ENCODE measurements at places on chromosomes 11 and 22.

DNA sequence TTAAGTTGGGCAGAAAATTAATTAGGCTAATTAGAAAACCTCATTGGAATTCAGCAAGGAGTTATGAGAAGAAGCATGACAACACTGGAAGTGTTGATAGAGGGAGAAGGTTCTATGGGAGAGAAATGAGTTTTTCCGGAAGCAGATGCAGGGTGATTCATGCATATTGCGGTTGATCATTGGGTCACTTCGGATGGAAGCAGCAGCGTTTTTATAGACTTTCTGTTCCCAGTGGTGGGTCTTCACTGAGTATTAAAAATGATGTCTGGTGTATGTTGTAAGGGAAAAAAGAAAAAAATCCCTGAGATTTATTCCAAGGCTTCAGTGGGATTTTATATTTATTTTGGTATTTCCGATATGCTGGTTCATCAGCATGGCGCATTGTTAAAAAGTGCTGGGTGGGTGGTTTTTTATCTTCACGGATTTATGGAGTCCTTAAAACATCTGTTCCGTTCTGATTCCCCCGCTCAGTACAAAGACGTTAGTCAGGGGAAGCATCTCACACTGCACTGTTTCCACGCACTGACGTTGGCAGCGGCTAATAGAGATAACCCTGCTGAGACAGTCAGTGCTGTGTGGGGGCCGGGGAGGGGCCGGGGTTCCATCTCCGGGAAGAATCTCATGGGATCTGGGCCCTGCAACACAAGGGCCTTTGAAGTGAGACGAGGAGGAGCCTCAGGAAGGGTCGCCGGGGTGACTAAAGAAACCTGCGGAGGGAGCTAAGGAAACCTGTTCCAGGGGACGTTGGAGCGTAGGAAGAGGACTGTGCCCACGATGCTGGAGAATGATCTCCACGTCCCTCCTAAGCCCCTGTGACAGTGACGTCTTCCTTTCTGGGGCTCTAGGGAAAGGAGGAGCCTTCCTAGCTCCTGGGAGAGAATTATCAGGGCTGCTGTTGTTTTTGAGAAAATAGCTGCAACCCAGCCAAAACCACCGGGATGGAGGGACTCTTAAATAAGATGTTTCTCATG is 390.0 kb downstream of the NTM start:
- H3K4me3 ChIP-seq: no peak overlapping the region
- H3K27ac ChIP-seq: no peak overlapping the region
- H3K27me3 ChIP-seq: no peaks in the 10 kb centered on the region

DNA sequence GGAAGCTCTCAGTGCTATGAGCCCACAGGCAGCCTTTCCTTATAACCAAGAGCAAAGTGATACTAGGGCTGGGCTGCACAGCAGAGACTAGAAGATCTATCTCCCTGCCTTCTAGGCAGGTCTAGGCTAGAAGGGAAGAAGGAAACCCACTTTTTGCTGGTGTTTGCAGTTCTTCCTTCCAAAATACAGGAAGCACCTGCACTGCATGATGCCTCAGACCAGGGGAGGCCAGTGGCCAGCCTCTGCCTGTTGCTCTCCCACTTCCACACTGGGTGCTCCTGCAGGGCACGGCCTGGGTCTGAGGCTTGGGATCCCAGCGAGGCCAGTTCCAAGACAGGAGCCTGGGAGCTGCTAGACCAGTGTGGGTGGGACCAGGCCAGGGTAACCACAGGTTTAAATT is 6.0 kb upstream of the UCP3 start:
- no peak overlapping the region for H3K4me3 ChIP-seq
- peaks cover 69% of the 10 kb centered on the region for H3K36me3 ChIP-seq
- H3K4me1 ChIP-seq: peaks cover 72% of the 10 kb centered on the region
- DNase-seq: no peak
- H3K27ac ChIP-seq: no peak overlapping the region
- no peaks in the 10 kb centered on the region for H3K27me3 ChIP-seq

GRCh38 chr11:110757962-110758755 is 45.9 kb upstream of the ARHGAP20 start:
- no peaks in the 10 kb centered on the region for H3K4me1 ChIP-seq
- no peak for DNase-seq
- H3K4me3 ChIP-seq: no peak overlapping the region
- H3K27me3 ChIP-seq: peaks cover 16% of the 10 kb centered on the region
- H3K36me3 ChIP-seq: no peaks in the 10 kb centered on the region

DNA sequence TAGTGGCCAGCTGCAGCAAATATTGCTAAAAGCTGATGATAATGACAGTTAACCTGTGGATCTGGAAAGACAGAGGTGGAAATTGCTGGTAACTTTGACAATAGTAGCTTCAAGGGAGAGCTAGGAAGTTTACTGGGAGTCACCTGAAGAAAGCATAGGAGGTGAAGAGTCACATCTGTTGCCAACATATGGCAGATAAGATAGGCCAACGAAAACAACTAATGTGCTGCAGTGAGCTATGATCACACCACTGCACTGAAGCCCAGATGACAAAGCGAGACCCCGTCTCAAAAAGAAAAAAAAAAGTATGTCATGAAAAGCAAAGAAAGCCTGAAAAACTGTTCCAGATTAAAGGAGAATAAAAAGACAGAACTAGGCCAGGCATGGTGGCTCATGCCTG is 4.3 kb upstream of the PRDM10 start:
- no peak overlapping the region for H3K27ac ChIP-seq
- H3K4me3 ChIP-seq: no peak overlapping the region
- DNase-seq: no peak
- H3K27me3 ChIP-seq: no peaks in the 10 kb centered on the region
- peaks cover 14% of the 10 kb centered on the region for H3K4me1 ChIP-seq
- peaks cover 6% of the 10 kb centered on the region for H3K36me3 ChIP-seq

- H3K4me3 ChIP-seq: no peak overlapping the region
- DNase-seq: no peak
- peaks cover 18% of the 10 kb centered on the region for H3K27me3 ChIP-seq
- peaks cover 15% of the 10 kb centered on the region for H3K4me1 ChIP-seq
- H3K36me3 ChIP-seq: no peaks in the 10 kb centered on the region
Measured at GRCh38 chr11:108628326-108628725, 34.8 kb upstream of the EXPH5 start.

DNA sequence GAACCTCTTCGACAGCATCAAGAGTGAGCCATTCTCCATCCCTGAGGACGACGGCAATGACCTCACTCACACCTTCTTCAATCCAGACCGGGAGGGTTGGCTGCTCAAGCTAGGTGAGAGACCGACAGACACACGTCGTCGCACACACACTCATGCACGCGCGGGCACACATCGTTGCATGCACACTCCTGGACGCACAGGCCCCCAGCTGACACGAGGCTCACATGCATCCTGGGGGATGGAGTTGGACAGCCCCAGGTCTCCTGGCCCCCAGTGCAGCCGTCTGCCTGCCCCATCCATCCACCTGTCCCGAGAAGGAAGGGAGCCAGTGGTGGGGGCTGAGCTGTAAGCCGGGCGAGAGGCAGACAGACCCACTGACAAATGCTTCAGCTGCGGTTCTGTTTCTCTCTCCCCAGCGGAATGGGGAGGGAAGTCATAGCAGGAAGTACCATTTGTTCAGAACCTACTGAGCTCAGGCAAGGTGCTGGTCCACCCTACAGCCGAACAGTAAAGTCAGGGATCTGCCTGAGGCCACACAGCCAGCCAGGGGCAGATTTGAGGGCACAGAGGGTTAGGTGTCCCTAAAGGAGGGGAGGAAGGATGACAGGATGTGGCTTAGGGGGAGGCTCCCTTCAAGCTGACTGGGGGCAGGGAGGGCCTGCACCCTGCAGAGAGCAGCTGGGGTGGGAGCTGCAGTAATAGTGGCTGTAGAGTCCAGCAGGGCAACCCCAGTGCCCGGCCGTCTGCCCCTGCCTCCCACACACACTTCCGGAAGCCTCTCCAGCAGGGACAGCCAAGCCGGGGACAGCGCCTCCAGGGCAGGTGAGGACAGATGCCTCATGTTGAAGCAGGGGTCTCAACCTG is 27.1 kb downstream of the CYTH4 start:
- H3K27ac ChIP-seq: peak overlapping the region; percentile 85
- peaks cover 43% of the 10 kb centered on the region for H3K36me3 ChIP-seq
- H3K27me3 ChIP-seq: no peaks in the 10 kb centered on the region
- DNase-seq: peak; percentile 65
- peaks cover 84% of the 10 kb centered on the region for H3K4me1 ChIP-seq

- no peak overlapping the region for H3K4me3 ChIP-seq
- H3K27ac ChIP-seq: no peak overlapping the region
- no peaks in the 10 kb centered on the region for H3K4me1 ChIP-seq
- DNase-seq: no peak
- no peaks in the 10 kb centered on the region for H3K36me3 ChIP-seq
- H3K27me3 ChIP-seq: peaks cover 46% of the 10 kb centered on the region
Measured at GRCh38 chr11:101881586-101881985, 33.2 kb upstream of the CEP126 start.

- H3K4me3 ChIP-seq: no peak overlapping the region
- H3K27me3 ChIP-seq: peaks cover 3% of the 10 kb centered on the region
- no peak for DNase-seq
- H3K36me3 ChIP-seq: no peaks in the 10 kb centered on the region
- H3K27ac ChIP-seq: no peak overlapping the region
Measured at GRCh38 chr11:79066456-79067351, 374.1 kb downstream of the TENM4 start.

DNA sequence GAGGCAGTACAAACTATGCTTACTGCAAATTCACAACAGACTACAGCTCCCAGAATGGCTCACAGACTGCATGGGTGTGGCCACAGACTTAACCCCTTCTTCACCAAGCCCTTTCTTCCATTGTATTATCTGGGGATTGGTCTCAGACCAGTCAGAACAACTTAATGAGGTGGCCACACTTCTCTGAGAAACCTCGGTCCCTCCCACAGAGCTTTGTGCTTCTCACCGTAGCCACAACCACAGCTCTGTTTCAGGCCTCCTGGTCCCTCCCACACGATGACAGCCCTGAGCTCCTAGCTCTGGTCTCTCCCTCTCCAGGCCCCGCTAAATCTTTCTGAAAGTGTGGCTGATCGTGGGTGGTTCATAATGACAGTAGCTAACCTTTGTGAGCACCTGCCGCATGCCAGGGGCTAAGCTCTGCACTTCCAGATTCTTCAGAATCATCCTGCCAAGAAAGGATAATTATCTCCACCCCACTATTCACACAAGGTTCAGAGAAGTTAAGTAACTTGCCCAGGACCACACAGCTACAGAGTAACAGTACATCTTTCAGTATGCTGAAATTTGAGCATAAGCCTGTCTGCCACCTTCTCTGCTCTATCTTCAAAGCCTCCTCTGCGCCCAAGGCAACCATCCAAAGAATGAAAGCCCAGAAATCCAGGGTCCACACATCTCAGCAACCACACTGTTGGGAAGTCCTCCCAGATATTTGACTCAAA is 5.4 kb downstream of the PDE2A start:
- no peak overlapping the region for H3K4me3 ChIP-seq
- no peaks in the 10 kb centered on the region for H3K36me3 ChIP-seq
- peak; percentile 48 for DNase-seq
- H3K27ac ChIP-seq: peak overlapping the region; percentile 30

DNA sequence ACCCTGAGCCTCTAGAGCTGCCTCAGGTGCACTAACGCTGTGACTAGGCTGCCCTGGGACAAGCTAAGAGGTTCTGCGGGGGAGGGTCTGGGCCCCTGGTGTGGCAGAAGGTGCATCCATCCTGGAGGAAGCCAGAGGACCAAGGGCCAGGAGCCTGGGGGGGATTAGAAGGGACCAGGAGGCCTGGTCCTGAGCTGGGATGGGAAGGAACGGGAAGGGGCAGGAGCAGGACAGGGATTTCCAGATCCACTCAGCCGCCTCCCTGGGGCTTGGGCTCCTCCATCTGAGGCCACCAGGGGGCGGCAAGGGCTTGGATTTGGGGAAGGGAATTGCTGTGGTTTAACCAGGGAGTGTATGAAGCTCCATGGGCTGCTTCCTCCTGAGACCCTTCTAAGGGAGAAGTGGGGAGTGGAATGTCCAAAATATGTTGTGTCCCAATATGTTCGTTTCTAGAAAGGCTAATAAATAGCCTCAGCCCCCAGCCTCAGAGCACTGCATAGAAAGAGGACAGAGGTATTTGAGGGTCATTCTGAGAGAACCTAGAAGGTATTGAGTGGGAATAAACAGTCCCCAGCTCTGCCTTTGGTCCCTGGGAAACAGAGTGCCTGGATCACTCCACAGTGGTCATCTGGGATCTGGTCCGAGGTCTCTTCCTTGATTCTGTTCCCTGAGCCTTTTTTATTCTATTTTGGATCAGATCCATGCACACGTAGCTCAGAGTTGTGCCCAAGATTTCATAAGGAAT is 17.4 kb upstream of the PRAME start:
- peaks cover 7% of the 10 kb centered on the region for H3K27me3 ChIP-seq
- DNase-seq: peak; percentile 52
- no peak overlapping the region for H3K27ac ChIP-seq
- H3K4me3 ChIP-seq: no peak overlapping the region

- H3K27ac ChIP-seq: no peak overlapping the region
- H3K4me1 ChIP-seq: no peaks in the 10 kb centered on the region
- DNase-seq: no peak
- peaks cover 7% of the 10 kb centered on the region for H3K27me3 ChIP-seq
- H3K4me3 ChIP-seq: no peak overlapping the region
Measured at GRCh38 chr22:44381761-44382115, 69.0 kb upstream of the SHISAL1 start.

GRCh38 chr22:47151490-47151889 is 389.0 kb downstream of the TBC1D22A start:
- no peaks in the 10 kb centered on the region for H3K27me3 ChIP-seq
- H3K4me1 ChIP-seq: no peaks in the 10 kb centered on the region
- DNase-seq: no peak
- H3K36me3 ChIP-seq: peaks cover 25% of the 10 kb centered on the region

DNA sequence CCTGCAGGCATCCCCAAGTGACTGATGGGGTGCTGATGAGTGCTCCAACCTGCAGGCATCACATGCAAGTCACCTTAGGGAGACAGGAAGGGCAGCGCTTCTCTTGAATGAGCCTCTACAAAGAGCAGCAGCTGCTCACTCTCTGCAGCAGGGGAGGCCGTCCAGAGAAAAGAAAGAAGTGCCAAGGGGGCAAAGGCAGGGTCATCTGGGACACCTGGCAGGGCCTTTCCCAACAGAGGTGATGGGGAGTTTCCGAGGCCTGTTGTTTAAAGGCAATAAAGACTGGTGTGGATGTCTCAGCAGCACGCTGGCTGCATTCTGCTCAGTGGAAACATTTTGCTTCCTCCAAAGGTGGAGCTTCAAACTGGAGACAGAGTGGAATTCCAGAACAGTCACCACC is 113.7 kb downstream of the ETS1 start:
- DNase-seq: peak; percentile 68
- no peaks in the 10 kb centered on the region for H3K27me3 ChIP-seq
- H3K36me3 ChIP-seq: peaks cover 99% of the 10 kb centered on the region
- H3K4me3 ChIP-seq: peak overlapping the region; percentile 74
- H3K27ac ChIP-seq: peak overlapping the region; percentile 99
- H3K4me1 ChIP-seq: peaks cover 96% of the 10 kb centered on the region

GRCh38 chr11:44518968-44519550 is 46.4 kb upstream of the CD82 start:
- no peaks in the 10 kb centered on the region for H3K36me3 ChIP-seq
- H3K27ac ChIP-seq: no peak overlapping the region
- H3K27me3 ChIP-seq: peaks cover 46% of the 10 kb centered on the region
- DNase-seq: no peak
- peaks cover 2% of the 10 kb centered on the region for H3K4me1 ChIP-seq
- H3K4me3 ChIP-seq: no peak overlapping the region
